Activated CD8-positive, alpha-beta memory T cell treated with anti-CD3 and anti-CD28 coated beads, Interleukin-2, amount 50 U/mL, for 48 hours (primary cell): ENCODE measurements at places on chromosomes 3 and 15.

GRCh38 chr3:113096188-113096892 lies 105.6 kb downstream of the GTPBP8 start:
- DNase-seq: no peak

- no peak for DNase-seq
Measured at GRCh38 chr3:141012571-141012970, 38.6 kb upstream of the SPSB4 start.

GRCh38 chr3:45585371-45585770 lies 9.2 kb upstream of the LIMD1 start:
- no peak for DNase-seq

DNA sequence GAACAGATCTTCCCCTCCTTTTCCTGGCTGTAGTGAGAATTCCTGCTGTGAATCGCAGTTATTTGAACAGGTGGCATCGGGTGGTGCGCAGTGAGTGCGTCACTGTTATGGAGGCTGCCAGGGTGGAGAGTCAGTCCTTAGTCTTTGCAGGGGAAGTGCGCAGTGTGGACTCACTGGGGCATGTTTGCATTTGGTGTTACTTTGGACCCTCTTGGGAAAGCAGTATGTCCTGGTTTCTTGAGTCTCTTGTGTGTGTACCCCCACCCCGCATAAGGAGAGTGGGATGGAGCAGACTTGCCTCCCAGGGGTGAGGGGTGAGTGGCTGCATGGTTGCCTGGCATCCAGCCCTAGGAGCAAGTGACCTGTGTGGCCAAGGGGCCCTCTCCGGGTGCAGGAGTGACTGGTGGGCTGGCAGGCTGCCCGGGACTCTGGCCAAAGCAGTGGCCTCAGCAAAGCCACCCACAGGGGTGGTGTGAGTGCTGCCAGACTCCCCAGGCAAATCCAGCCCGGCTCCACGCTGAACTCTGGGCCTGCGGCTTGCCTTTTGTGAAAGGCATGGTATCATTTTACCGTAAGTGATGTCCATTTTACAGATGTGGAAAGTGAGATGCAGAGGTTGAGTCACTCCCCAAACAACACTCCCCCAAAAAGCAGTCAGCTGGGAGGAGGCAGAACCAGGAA lies 46.4 kb downstream of the DNASE1L3 start:
- DNase-seq: no peak
